Endothelial cell of umbilical vein (primary cell): ENCODE measurements at places on chromosomes 12 and 14. TPM values are rescaled to one million over a fixed set of nuclear protein-coding genes. Genes with fewer than 3 reads are reported as not detected.

The FKBP3 gene
- total RNA-seq = 88.2 and 92.9 TPM in 2 replicates

The LMO3 gene
- total RNA-seq = not detected in 2 replicates

The MSRB3 gene
- 59.3 and 63.7 TPM in 2 replicates for total RNA-seq

The ZC3H14 gene
- 59.6 and 61.8 TPM in 2 replicates for total RNA-seq

The C1S gene
- total RNA-seq = 0.38 and 0.83 TPM in 2 replicates

The KIF26A gene
- total RNA-seq = 9.5 and 10.7 TPM in 2 replicates

DNA sequence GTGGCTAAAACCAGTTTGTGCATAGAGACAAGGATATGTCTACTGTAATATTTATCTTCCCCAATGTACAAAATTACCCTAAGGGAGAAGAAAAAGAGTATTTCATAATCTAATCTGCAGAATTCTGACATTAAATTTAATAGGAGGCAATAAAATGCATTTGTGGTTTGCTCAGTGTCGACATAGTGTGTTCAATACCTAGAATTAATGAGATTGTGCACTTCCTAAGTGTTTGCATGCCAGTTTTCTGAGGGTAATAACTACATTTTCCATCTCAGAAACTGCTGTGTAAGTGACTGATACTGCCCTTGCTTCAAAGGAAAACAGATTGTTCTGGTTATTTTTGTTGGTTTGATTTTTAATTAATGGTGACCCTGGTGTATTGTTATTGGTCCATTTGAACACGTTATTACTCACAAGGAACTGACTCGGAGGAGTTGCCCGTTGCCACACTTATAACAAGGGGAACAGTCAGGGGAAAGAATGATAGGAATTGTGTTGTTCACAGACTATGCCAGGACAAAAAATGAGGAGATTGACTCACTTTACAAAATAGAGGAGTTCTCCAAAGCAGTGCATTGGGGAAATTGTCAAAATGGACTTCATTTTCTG is 960.3 kb upstream of the TMEM132C start:
- H3K36me3 ChIP-seq = no peaks in the 10 kb centered on the region
- H3K27ac ChIP-seq = no peak overlapping the region
- H3K4me3 ChIP-seq = no peak overlapping the region
- DNase-seq = no peak

DNA sequence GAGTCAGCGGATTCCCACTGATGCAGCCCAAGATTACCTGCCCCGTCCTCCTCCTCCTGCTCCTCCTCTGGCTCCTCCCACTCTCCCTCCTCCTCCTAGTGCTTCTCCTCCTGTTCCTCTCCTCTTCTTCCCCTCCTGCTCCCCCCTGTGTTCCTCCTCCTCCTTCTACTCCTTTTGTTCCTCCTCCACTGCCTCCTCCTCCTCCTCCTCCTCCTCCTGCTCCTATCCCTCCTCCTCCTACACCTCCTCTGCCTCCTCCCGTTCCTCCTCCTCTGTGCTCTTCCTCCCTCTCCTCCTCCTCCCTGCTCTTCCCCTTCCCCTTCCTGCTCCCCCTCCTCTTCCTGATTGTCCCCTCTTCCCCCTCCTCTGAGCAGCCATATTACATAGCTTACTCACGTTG is 141.3 kb downstream of the CACNA1C start:
- no peak overlapping the region for H3K27ac ChIP-seq
- H3K27me3 ChIP-seq = no peaks in the 10 kb centered on the region
- no peaks in the 10 kb centered on the region for H3K36me3 ChIP-seq
- DNase-seq = no peak
- H3K4me3 ChIP-seq = no peak overlapping the region
- no peaks in the 10 kb centered on the region for H3K4me1 ChIP-seq

DNA sequence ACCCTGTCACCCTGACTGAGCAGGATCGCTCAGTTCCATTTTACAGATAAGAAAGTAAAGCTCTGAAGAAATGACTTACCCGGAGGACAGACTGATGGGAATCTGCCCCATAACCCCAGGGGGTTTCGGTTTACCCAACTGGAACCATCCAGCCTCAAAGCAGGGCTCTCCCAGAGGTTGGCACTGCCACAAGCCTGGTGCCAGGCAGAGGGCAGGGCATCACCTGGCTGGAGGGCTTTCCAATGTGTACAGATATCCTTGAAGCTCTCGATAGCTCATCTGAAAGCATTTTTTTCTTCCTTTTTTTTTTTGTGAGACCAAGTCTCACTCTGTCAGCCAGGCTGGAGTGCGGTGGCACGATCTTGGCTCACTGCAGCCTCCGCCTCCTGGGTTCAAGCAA is 33.2 kb downstream of the STON2 start:
- H3K4me1 ChIP-seq = no peaks in the 10 kb centered on the region
- H3K4me3 ChIP-seq = no peak overlapping the region
- DNase-seq = no peak
- H3K27me3 ChIP-seq = no peaks in the 10 kb centered on the region

DNA sequence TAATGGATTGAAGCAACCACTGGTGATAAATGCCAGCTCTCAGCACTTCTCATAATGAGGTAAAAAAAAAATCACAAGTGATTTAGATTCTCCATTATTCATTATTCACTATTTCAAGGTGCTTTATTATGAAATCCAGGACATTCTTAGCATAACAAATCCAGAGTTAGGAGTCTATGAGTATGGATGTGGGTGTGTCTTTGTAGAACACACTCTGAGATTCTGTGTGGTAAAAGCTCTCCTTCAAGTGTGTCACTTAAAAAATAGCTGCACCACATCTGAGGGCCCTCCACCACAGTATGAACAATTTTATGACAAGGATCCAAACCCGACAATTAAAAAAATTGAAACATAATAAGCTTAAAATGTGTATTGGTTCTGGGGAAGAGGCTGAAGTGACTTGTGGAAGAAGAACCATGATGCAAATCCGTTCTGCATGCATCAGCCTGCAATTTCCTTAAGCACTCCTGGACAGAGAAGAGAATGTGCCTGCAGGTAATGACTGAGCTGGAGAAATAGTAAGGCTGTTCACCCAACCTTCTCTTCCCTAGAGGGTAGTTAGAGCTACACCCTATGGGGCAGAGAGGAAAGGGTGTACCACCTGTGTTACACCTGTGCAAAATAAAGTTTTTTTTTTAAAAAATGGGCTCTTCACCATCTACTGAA is 488.5 kb upstream of the MGAT4C start:
- H3K27me3 ChIP-seq = no peaks in the 10 kb centered on the region
- H3K36me3 ChIP-seq = no peaks in the 10 kb centered on the region
- no peak for DNase-seq
- no peaks in the 10 kb centered on the region for H3K4me1 ChIP-seq
- H3K4me3 ChIP-seq = no peak overlapping the region

DNA sequence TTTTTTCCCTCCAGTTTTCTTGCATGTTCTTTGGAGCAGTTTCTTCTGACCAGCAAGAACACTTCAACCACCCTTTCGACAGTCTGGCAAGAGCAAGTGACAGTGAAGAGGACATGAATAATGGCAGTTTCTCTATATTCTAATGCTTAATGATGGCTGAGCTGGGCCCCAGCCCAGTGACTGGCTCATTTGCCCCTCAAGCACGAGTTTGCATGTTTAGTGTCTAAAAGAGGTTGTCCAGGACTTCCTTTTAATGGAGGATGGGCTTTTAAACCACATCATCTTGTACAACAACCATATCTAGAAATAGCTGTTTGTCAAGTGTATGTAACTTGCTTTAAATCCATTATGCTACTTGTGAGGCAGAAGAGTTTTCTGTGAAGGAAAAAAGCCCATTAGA is 28.4 kb downstream of the RAD9B start:
- DNase-seq = no peak
- H3K27ac ChIP-seq = no peak overlapping the region
- H3K27me3 ChIP-seq = no peaks in the 10 kb centered on the region

- H3K4me3 ChIP-seq = no peak within 1 kb of the TSS
- DNase-seq = no peak
- no peaks in the 10 kb centered on the region for H3K36me3 ChIP-seq
Measured at GRCh38 chr12:6788972-6789924, at the start of gene CD4. Gene CD4 (plus strand): TSS chr12:6789528. CDS start chr12:6800139, 10,611 bp downstream.
